ENCODE measurements at places on chromosomes 3 and 15. TPM values are rescaled to one million over a fixed set of nuclear protein-coding genes. Genes with fewer than 3 reads are reported as not detected.

Gene GRAMD1C
- total RNA-seq, result 3.9 TPM

DNA sequence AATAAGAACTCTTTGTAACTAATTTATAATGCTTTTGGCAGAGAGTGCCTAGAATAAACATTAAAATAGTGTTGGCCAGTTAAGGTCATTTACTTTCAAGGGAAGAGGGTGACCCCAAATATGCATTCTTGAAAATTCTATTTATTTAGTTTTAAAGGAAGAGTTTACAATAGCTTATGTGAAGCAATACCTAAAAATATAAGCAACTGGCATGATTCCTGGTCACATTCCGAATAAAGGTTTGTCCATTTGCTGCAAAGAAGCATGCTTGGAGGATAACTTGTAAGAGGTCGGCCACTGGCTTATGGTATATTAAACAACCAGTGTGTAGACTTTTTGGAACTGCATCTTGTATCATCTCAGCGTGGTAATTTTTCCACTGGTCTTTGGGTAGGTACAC is 10.2 kb downstream of the MITF start:
- no peak overlapping the region for H3K27ac ChIP-seq
- H3K27me3 ChIP-seq, result no peaks in the 10 kb centered on the region
- no peaks in the 10 kb centered on the region for H3K36me3 ChIP-seq
- DNase-seq, result no peak
- H3K4me3 ChIP-seq, result no peak overlapping the region
- H3K4me1 ChIP-seq, result no peaks in the 10 kb centered on the region

DNA sequence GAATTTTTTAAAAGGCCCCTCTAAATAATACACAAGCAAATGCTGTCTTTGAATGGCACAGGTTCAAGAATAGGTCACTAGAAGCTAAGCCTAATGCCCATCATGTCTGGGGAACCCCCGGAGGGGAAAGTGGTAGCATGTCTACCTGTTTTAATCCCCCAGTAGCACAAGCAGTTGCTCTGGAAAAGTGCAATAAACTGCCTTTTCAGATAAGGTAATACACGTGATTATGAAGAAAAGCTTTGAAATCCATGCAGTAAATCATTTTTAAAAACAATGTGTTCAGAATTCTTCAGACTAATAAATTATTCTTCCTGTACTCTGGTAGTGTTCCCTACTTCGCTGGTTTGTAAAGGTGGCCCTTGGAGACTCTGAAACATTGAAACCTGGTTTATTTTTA is 922.2 kb downstream of the ROBO1 start:
- DNase-seq, result no peak
- no peaks in the 10 kb centered on the region for H3K36me3 ChIP-seq
- H3K4me3 ChIP-seq, result no peak overlapping the region
- H3K27me3 ChIP-seq, result no peaks in the 10 kb centered on the region
- H3K4me1 ChIP-seq, result peaks cover 18% of the 10 kb centered on the region

DNA sequence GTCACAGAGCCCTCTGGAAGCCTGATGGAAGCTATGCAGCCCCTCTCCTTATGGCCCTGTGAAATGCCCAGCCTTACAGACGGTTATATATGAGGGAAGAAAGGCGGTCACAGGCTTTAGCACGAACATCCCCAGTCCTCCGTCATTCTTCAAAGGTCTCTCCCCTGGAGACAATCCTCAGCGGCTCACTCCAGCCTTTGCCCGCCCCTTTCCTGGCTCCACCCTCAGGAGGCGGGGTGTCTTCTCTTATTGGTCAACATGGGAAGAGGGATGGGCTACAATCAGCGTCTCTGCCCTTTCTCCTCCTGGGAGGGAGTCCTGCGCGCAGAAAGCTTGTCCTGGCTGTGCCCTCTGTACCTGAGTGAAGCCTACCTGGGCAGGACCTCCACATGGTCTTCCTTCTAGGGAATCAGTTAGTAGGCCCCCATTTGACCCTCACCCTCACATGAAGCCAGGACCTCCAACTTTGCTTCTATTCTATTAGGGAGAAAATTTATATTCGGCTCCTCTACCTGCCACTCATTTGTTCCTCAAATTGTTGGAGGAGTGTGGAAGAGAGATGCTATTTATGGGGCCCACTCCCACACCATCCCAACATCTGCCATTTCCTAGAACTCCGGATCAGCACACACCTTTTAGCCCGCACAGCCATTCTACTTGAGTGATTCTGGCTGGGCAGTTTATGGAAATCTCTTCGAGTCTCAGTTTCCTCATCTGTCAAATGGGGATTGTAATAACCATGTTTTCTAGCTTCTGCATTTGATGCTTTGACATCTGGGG is 112.9 kb upstream of the SLC6A11 start:
- DNase-seq, result no peak
- H3K27me3 ChIP-seq, result peaks cover 8% of the 10 kb centered on the region
- H3K27ac ChIP-seq, result no peak overlapping the region

DNA sequence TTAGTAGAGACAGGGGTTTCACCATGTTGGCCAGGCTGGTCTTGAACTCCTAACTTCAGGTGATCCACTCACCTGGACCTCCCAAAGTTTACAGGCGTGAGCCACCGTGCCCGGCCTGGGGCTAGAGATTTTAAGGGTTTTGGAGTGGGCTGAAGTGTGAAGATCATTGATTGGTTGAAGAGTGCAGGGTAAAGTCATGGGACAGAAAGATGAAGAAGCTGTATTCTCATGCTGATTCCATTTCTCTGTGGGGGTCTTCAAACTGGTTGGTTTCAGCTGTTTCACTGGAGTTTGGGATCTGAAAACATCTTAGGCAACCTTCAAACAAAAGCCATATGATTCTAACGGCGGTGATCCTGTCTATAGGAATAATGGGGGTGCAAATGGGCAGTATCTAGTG is 52.1 kb downstream of the GATM start:
- no peak for DNase-seq
- no peaks in the 10 kb centered on the region for H3K4me1 ChIP-seq
- no peak overlapping the region for H3K4me3 ChIP-seq
- no peak overlapping the region for H3K27ac ChIP-seq
- peaks cover 4% of the 10 kb centered on the region for H3K27me3 ChIP-seq

GRCh38 chr15:67296188-67296587 is 41.6 kb downstream of the IQCH start:
- no peak overlapping the region for H3K27ac ChIP-seq
- DNase-seq, result no peak
- H3K27me3 ChIP-seq, result no peaks in the 10 kb centered on the region
- H3K36me3 ChIP-seq, result no peaks in the 10 kb centered on the region

- H3K27ac ChIP-seq, result no peak overlapping the region
- no peaks in the 10 kb centered on the region for H3K36me3 ChIP-seq
- H3K4me1 ChIP-seq, result no peaks in the 10 kb centered on the region
- peak; percentile 25 for DNase-seq
- H3K27me3 ChIP-seq, result no peaks in the 10 kb centered on the region
- H3K4me3 ChIP-seq, result no peak overlapping the region
Measured at GRCh38 chr3:69212411-69213160, 90.2 kb upstream of the LMOD3 start.

Gene CRYGS
- total RNA-seq, result 2.8 TPM

DNA sequence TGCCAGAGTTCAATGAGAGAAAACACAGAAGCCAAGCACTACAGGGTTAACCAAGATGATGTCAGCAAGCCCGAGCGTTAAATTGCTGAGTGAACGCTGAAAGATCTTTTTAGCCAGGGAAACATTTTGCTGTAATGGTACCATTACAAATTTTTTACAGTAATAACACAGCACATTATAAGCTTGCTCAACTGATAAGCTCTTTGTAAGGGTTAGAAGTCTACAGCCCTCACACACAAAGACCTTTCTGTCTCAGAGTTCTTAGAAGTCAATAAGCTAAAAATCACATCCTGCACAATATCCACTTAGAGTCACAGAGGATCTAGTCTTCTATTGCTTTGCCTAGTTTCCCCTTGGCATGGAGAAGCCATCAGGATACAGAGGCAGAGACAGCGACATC is 29.9 kb downstream of the CHSY1 start:
- no peaks in the 10 kb centered on the region for H3K27me3 ChIP-seq
- no peaks in the 10 kb centered on the region for H3K36me3 ChIP-seq
- H3K4me3 ChIP-seq, result no peak overlapping the region
- H3K27ac ChIP-seq, result no peak overlapping the region
- peaks cover 31% of the 10 kb centered on the region for H3K4me1 ChIP-seq

GRCh38 chr3:114519415-114519814 is 225.6 kb downstream of the TIGIT start:
- H3K27me3 ChIP-seq, result no peaks in the 10 kb centered on the region
- no peak overlapping the region for H3K27ac ChIP-seq
- no peaks in the 10 kb centered on the region for H3K4me1 ChIP-seq
- no peak for DNase-seq

DNA sequence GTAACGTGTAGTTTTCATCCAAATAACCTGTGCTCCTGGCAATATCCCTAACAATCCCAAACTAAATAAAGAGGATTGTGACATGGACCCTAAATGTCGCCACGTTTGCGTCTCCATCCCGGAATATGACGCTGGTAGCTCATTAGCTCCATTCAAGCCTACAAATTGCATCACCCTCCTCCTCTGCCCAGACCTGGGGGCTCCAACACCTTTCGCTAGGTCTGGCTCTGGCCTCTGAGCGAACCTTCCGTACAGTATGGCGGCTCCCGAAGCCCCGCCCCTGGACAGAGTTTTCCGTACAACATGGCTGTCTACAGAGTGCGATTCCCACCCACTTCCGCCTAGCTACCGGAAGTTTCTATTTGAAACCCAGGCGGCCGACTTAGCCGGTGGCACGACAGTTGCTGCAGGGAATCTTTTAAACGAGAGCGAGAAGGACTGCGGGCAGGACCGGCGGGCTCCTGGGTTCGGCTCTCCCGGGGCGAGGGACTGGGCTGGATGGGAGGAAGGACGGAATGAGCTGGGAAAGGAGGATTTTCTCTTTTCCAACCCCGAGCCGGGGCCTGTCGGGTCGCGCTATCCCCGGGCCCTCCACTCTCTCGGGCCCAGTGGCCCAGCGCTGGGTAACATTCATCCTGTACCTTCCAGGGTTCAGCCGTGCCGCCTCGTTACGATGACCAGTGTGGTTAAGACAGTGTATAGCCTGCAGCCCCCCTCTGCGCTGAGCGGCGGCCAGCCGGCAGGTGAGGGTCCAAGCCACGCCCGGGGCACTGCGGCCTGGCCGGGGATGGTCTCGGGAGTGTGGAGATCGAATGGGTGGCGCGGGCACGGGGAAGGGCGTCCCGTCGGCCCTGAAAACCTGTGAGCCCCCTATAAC is at the start of gene KNSTRN:
Gene KNSTRN, plus strand, starts transcription at position 142 of the 877 bp plus-strand sequence. Its CDS starts 115 bp downstream, at position 257.
- H3K4me3 ChIP-seq, result peak within 1 kb of the TSS; percentile 86
- H3K36me3 ChIP-seq, result peaks cover 22% of the 10 kb centered on the region
- no peaks in the 10 kb centered on the region for H3K27me3 ChIP-seq
- peak; percentile 69 for DNase-seq
- H3K27ac ChIP-seq, result peak within 1 kb of the TSS; percentile 91

- no peaks in the 10 kb centered on the region for H3K4me1 ChIP-seq
- H3K4me3 ChIP-seq, result no peak overlapping the region
- no peaks in the 10 kb centered on the region for H3K36me3 ChIP-seq
- DNase-seq, result no peak
- peaks cover 24% of the 10 kb centered on the region for H3K27me3 ChIP-seq
- H3K27ac ChIP-seq, result no peak overlapping the region
Measured at GRCh38 chr3:148901987-148902791, 37.1 kb downstream of the CPA3 start.

DNA sequence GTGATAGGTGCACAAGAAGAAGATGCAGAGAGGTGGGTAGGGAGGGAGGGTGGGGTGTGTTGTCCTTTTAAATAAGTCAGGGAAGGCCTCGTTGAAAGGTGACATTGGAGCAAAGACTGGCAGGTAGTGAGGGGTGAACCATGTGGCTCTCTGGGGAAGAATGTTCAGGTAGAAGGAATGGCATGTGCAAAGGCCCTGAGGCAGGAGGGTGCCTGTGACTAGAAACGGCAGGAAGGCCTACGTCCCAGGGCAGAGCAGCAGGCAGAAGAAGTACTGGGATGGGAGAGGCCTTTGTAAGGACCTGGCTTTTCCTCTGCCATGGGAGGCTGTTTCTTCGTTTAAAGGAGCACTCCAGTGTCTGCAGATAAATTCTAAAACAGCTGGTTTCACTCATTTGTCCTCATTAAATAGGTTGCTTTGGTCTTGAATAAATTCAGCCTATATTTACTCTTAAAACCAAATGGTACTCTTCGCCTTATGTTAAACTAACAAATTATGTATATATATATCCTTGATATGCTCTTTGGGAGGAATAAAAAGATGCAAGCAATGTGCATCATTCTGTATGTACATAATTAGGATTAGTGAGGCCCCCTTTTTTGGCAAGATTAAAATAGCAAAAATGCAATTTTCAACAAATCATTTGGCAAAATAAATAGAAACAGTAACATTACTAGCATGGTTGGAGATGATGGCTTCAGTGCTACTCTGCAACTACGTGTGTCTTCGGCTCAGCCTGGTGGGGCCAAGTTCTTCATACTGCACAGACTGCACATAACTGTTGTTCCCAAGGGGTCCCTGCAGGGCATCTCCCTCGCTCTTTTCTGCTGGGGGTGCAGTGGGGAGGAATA is 151.4 kb downstream of the KLF13 start:
- DNase-seq, result no peak
- no peak overlapping the region for H3K27ac ChIP-seq
- H3K27me3 ChIP-seq, result no peaks in the 10 kb centered on the region
- no peak overlapping the region for H3K4me3 ChIP-seq
- no peaks in the 10 kb centered on the region for H3K4me1 ChIP-seq

DNA sequence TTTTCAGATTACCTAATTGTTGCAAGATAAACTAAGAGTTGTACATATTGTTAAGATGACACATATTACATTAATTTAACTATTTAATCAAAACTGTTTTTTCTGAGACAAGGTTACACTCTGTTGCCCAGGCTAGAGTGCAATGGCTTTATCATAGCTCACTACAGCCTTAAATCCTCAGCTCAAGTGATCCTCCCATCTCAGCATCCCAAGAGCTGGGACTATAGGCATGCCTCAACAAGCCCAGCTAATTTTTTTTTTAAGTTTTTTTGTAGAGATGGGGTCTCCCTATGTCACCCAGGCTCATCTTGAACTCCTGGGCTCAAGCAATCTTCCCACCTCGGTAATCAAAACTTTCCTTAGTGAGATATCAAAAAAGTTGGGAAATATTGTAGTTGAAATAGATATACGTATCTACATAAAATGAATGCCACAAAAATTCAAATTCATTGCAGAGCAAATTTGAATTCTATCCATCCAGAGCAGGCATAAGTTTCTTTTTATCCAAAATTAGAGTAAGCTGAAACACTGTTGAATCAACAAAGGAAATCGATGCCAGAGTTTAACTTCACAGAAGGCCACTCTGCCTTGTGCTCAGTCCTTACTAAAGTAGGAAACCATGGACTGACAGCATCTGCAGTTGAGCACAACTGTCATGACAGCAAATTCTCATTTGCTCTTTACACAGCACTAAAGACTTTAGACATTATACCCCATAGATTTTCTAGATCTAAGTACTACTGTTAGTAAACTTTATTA is 15.5 kb downstream of the ATOSA start:
- DNase-seq, result no peak
- peaks cover 2% of the 10 kb centered on the region for H3K36me3 ChIP-seq
- no peaks in the 10 kb centered on the region for H3K27me3 ChIP-seq
- no peak overlapping the region for H3K4me3 ChIP-seq

Gene SERINC4
- total RNA-seq, result not detected

DNA sequence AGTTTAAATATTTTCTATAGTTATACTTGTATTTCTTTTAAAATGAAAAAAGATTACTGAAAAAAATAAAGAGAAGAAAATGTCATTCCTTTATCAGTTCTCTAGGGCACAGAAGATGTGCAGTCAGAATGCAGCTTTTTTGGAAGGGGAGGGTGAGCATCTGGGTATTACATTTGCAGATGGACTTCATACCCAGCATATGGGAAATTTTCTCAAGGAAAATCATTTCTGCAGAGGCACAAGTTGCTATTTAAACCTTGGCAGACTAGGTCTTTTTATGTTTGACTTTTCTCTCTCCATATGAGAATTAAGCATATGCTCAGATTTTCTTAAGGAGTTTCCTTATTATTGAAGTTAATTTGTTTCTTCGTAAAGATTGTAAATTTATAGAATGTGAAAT is 39.5 kb upstream of the ZNF385D start:
- no peak overlapping the region for H3K27ac ChIP-seq
- no peaks in the 10 kb centered on the region for H3K36me3 ChIP-seq
- H3K4me3 ChIP-seq, result no peak overlapping the region
- DNase-seq, result no peak
